ENCODE measurements at places on chromosomes 16 and 17.

DNA sequence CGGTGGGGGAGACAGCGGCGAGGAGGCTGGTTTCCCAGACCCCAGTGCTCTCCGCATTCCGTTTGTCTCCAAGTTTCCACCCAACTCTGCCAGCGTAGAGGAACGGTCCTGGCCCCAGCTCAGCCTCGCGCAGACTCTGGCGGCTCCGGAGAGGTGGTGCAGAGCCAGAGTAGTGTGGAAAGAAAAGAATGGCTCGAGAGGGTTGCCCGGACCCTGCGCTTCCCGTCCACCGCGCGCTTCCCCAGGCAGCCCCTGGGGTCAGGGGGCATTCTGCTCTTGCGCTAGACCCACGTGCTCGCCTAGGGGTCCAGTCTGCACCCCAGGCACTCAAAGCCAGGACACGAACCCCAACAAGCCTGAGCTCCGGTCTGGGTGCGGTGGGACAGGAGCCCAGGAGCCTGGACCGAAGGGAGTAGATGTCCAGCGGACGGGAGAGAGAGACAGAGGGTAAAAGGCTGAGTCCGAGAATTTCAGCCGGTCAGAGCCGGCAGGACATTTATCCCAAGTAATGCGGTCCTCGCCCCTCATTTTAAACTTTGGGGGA is 3.8 kb downstream of the PMP22 start:
- DNase-seq = no peak

DNA sequence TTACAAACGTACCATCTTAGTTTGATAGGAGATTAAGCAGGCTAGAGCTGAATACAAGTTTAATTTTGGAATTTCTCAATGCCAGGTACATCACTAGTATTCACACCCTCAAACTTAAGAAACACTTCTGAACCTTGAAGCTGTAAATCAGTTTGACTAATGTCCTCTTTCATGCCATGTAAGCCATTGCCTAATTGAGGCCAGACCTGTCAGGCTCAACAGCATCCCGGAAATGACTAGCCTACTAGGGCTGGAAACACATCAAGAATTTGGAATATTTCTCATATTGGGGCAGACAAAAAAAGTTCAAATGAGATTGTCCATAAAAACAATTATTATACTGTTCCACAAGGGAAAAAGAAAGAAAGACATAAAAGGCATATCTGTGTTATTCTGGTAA is 1.7 kb downstream of the USP32 start:
- no peak for DNase-seq

GRCh38 chr17:56918916-56919315 is 5.1 kb upstream of the TRIM25 start:
- no peak for DNase-seq

DNA sequence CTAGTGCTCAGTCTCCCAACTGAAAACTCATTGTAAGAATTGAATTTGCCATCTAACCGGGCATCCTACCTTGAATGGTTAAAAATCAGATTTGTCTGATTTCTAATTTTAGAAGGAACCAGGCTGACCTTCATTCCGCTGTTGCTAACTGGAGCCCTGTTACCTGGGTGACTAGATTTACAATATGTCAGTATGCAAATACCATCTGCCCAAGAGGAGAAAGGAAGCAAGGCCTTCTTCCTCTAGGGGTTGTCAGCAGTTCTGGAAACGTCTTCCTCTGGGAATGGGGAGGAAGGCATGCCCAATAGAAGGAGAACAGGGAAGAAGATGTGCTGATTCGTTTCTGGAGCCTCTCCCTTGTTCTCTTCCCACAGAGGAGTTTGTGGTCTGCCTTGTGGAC is 137.9 kb downstream of the PITPNC1 start:
- no peak for DNase-seq

DNA sequence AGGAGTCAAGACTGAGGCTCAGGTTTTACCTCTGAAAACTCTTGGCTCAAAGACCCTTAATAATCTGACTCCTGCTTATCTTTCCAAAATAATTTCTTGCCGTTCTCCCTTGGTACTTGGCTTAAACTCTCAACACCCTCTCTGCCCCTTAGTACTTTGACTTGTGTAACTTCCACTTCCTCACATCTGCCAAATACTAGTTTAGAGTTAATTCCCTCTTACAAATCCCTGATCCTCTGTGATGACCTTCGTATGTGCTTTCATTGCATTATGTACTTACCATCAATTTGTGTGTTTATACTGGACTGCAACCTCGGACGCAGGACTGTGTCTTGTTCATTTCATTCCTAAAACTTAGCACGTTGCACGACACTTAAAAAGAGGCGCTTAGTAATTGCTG is 35.2 kb downstream of the ZNF207 start:
- no peak for DNase-seq

- no peak for DNase-seq
Observed at GRCh38 chr17:49832840-49833599, 14.8 kb downstream of the TAC4 start.

- DNase-seq = no peak
Observed at GRCh38 chr17:45364531-45365390, 47.9 kb upstream of the MAP3K14 start.

GRCh38 chr16:10949424-10949970 is 5.1 kb downstream of the CLEC16A start:
- no peak for DNase-seq

DNA sequence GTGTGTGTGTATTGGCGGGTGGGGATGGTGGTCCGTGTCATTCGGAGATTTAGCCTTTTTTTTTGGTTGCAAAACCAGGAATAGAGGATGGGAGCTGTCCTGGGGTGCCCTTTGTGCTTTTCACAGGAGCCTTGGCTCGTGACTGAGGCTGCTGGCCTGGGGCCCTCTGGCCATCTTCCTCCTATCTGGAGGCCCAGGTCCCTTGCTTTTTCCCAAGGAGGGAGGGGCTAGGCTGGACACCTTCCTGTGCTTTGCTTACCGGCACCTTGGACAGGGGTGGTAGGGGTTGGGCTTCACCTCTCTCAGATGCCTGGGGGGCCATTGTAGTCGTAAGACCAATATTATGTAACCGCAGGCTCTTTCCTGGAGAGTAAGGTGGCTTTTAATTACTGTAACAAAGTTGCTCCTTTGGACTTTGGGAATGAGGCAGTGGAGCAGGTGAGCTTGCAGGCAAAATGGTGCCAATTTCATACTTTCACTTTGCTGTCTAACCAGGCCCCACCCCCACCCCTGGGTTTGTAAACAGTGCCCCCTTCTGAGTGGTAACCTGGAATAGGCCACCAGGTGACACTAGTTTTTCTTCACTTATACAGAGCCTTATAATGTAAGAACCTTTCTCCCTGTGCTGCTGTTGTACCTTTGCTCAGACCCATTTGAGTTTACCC is 1.2 kb downstream of the DYNLL2 start:
- DNase-seq = peak; percentile 4

- no peak for DNase-seq
Observed at GRCh38 chr16:70649300-70649699, 2.9 kb downstream of the IL34 start.

DNA sequence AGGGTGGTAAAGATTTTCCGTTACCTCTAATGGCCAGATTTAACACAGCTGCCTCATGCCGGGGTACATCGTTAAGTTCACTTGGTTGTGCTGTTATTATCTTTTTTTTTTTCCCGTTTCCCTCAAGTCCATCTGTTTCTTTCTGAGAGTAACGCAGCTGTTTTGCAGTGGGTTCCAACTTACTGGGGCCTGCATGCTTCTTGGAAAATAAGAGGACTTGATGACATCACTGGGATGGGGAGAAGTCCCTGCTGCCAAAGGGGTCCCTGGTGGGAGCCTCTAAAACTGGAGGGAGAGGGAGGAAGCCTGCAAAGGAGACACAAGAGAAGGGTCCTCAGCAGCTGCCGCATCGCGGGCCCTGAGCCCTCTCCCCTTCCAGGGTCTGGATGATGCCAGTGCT is 77.8 kb upstream of the NOL11 start:
- no peak for DNase-seq

DNA sequence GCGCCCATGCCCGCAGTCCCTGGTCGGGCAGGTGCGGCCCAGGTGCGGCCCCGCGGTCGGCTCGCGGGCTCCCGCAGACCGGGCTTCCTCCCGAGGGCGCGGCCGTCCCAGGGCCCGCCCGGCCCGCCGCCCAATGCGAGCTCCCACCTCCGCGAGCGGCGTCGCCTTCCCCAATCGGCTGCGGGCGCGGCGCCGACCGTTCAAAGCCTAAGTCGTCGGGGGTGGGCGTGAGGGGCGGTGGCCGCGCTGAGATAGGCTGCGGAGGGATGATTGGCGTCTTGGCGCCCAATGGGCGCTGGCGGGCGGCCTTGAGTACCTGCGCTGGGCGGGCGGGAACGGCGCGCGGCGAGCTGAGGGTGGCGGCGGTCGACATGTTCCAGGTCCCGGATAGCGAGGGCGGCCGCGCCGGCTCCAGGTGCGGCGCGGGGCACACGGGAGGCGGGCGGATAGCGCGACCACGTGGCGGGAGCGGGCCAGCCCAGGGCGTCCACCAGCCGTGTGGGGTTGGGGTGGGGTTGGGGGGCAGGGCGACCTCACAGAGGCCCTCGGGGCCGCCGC is at the start of gene JPT2:
TSS of gene JPT2 (plus strand) at position 338 of the 558 bp plus-strand sequence. CDS start at position 372, 34 bp downstream.
- peak; percentile 96 for DNase-seq

DNA sequence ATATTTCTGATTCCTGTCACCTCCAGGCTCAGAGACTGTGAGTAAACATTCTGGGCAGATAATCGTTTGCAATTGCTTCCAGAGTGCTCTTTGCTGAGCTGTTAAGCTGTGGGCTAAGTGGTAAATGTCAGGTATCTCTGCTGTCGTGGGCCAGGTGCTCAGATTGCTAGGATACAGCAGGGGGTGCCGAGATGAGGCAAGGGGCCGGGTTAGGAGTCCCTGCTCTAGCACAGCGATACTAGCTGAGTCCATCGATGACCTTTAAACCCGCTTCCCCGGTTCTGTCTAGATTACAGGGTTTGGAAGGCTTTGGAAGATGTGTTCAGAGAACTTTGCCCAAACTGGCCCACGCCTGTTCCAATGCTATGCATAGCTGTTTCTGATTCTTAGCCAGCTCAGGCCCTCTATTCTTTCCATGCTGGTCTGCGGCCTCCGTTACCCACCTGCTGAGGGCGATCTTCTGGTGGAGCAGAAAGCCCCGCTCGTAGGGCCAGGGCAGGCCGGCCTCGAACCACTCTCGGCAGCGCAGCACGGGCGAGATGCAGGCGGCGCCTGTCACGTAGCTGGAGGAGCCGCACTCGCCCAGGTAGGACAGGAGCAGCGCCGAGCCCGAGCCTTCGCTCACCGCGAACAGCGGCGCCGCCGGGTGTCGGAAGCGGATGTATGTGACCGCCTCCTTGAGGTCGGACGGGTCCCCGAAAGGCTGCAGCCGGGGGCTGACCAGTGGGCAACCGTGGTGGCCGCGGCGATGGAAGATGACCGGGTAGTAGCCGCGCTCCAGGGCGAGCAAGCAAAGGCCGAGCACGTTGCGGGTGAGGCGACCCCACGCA is 979 bp downstream of the ABHD15 start:
- peak; percentile 79 for DNase-seq

DNA sequence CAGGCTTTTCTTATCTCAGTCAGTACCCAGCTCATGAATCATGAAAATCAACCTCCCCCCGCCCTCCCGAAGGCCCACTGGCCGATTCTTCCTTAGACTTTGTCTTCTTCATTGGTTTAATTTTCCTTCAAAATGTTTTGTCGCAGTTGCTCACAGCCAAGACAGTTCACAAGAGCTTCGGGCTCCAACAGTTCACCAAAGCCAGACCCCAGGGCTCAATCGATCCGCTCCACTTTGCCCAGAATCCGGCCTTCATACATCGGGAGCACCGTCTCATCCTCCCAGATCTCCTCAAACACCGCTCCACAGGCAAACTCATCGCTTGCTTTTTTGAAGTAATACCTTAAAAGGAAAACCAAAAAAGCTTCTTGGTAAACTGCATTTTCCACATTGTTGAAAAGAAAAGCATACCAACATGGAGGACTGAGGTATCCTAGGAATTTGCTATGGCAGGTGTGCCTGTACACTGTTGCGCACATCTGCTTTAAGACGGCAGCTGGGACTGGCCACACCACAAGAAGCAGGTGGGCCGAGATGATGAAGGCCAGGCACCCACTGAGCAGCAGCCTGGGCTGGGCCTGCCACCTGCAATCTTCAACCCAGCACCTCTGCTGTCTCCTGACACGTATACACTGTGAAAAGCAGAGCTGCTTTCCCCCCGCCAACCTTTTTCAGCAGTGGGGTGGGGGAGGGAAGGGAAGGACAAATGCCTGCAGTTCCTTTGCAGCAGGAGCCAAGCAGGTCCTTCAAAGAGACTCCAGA is 31.5 kb downstream of the AXIN2 start:
- DNase-seq = peak; percentile 71

GRCh38 chr17:74408815-74409214 is 23.1 kb upstream of the GPRC5C start:
- DNase-seq = peak; percentile 53

- no peak for DNase-seq
Observed at GRCh38 chr17:2697611-2698162, 13.9 kb downstream of the CLUH start.

DNA sequence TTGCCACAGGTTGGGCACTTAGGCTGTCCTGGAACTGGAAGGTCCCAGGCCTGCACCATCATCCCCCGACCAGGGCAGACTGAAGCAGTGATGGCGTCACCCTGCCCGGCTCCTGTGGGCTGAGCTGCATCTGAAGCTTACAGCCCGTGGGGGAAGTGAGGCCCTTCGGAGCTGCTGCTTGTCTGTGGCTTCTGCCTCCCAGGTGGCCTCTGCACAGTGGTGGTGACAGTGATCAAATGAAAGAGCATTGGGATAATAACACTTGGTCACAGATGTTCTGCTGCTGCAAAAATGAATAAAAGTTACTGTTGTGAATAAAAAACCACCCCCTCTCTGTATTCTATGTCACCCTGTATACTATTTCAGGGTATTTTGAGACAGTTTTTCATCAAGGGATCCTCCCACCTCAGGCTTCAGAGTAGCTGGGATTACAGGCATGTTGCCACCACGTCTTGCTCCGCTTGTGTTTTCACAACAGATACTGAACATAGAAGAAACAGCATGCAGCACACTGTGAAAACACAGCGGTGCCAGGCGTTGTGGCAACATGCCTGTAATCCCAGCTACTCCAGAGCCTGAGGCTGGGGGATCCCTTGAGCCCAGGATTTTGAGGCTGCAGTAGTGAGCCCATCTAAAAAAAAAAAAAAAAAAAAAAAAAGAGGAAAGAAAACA is 165.0 kb downstream of the LGALS9B start:
- no peak for DNase-seq

- no peak for DNase-seq
Observed at GRCh38 chr17:27667656-27668487, 36.9 kb downstream of the LGALS9 start.

GRCh38 chr17:31743797-31744196 is 115.2 kb downstream of the COPRS start:
- no peak for DNase-seq

DNA sequence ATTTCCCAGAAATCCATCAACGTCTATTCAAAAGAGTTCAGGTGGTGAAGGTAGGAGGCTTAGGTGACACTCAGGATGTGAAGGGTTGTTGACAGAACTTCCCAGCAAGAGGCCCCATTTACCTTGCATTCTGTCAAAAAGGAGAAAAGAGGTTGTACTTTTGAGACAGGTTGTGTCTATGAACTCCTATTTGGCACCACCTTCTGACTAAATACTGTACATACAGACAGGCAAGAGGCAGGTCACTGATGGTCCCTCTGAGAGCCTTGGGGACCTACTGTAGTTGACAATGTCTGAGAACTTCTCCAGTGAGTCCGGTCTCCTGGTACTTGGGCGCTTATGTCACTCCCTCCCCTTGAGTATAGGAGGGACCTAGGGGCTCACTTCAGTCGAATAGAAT is 479.3 kb upstream of the ZFHX3 start:
- DNase-seq = no peak
